NCI-H2081 treated with DMSO at 0.1 percent for 48 hours (cell line): ENCODE measurements at places on chromosomes 13 and 19.

DNA sequence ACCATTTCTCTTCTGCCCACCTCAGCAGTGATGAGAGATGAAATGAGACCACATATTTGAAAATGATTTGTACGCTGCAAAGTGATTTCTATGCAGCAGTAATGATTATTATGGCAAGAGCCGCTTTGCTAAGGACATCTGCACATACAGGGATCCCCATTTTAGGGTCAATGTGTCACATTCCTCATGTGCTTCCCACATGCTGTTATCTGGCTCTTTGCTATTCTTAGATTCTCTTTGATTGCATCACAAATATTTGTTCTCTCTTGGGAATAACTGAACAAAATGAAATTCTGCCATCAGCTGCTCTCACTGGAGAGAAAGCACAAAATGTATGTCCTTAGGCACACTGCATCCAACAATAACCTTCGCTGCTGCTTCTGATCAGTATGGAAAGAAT lies 209.5 kb upstream of the IPO5 start:
- no peak for DNase-seq

DNA sequence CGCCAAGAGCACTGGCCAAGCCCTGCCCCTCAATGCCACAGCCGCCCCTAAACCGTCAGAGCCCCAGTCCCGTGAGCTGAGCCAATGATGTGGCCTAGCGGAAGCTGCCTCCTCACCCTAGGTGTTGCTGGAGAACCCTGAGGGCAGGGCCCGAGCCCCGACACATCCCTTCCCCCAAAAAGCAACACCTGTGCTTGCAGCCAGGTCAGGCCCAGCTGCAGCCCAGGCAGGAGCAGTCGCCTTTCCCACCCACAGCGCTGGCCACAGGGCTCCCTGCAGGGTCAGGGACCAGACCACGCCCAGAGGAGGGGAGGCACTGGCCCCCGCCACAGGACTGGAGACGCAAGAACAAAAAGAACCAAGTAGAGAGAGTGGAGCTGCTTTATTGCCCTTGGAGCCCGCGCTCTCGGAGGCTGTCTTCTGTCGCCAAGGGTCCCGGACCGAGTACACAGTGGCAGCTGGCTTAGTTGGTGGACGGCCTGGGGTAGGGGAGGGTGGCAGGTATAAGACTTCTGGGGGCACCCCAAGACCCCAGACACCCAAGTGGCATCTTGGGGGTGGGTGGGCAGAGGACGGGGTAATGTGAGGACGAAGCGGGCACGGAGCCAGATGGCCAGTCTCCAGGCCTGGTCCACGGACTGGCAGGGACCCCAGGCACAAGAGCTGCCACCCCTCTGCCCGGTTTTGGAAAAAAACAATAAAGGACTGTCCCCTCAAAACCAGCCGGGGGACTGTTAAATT lies 3.3 kb downstream of the P2RY11 start:
- no peak for DNase-seq

- DNase-seq, result no peak
Measured at GRCh38 chr13:110447058-110447511, 114.4 kb downstream of the RAB20 start.

DNA sequence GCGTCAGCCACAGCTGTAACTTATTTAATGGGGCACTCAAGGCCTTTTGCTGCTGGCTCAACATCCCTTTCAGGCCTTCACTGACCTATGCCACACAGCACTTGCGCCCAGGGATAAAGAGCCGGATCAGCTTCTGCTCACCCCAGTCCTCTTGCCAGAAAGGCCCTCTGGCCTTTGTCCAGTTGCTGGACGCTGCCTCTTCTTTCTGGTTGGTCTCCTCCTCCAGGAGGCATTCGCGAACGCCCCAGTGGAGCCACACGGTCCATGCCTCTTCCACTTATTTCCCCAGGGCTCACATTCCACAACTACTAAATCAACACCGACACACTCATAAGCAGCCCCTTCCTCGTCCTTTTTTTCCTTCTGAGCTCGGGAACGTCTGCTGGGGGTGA lies 3.7 kb upstream of the ZNF329 start:
- DNase-seq, result no peak

- no peak for DNase-seq
Measured at GRCh38 chr13:53311561-53311960, 282.9 kb downstream of the OLFM4 start.

GRCh38 chr19:43290568-43291359 lies 21.4 kb upstream of the PSG9 start:
- no peak for DNase-seq

DNA sequence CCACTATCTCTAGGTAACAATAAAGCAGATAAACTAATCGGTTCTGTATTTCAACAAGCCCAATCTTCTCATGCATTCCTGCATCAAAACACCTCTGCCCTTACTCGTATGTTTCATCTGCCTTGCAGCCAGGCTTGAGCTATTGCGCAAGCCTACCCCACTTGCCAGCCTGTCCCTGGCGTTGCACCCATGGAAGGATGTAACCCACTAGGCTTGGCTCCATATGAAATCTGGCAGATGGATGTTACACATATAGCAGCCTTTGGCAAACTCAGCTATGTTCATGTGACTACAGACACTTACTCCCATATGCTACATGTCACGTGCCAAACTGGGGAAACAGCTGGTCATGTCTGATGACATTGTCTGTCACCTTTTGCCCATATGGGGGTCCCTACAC lies 11.9 kb upstream of the ZNF549 start:
- no peak for DNase-seq

GRCh38 chr19:4877753-4878490 lies 10.5 kb upstream of the PLIN3 start:
- DNase-seq, result no peak

DNA sequence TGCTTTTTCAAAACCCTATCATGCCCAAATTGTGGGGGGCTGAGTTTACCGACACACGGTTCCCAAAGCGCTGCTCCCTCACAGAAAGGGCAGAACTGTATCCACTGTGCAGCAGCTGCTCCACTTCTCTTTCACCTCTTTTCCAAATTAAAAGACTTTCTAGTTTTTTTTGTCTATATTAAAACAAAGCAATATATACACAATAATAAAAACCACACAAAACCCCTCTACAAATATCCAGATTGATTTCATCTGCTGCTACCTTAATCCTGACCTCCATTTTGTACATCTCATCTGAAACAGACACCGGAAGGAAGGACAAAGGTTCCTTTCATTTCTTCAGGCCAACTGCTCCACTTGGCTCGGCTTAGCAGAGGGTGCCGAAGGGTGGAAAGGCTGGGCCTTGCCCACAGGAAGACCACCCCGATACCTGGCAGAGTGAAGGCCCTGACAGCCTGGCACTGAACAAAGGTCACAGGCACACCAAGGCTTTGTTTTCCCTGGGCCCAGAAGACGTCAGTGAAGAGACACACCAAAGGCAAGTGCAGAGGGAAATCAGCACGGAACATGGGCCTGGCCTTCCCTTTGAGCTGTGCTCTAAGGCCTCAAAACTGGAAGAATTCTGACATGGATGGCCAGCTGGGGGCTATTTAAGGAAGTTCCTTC lies 71.6 kb downstream of the LATS2 start:
- no peak for DNase-seq

DNA sequence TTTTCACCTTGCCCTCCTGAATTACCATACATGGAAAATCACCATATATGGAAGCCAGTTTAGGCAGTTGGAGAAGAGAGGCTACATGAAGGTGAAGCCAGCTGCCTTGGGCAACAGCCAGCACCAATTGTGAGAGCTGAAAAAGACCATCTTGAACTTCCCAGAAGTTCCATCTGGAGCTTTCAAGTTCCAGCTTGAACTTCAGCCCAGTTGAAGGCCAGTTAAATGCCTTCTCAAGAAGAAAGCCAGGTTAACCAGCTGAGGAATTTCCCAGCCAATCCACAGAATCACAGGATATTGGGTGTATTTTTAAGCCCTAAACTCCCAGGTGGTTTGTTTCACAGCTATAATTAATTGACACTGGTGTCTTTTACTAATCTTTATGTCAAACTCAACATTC lies 713.6 kb upstream of the MIR17HG start:
- no peak for DNase-seq

DNA sequence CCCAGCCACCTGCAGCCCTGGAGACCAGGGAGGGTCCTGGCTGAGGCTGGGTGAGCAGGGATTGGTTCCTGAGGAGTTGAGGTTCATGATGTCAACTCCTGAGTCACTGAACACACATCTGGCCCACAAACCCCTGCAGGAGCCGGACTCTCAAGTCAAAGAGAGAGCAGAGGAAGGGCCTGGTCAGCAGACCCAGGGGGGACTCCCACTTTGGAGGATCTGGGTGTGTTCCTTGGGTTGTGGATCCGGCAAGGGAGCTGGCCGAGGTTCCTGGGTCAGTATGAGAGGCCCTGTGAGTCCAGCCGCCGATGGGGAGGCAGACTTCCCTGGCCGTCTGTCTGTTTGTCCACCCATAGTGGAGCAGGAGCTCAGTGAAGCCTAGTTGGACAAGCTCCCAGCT lies 4.0 kb downstream of the SLC7A10 start:
- DNase-seq, result no peak

- DNase-seq, result no peak
Measured at GRCh38 chr13:29435125-29435911, 160.2 kb downstream of the SLC7A1 start.

- no peak for DNase-seq
Measured at GRCh38 chr19:20247016-20247683, 80.1 kb downstream of the ZNF486 start.

- DNase-seq, result no peak
Measured at GRCh38 chr13:36531746-36532486, 99.6 kb downstream of the CCNA1 start.

- DNase-seq, result no peak
Measured at GRCh38 chr19:38145623-38146022, 78.4 kb downstream of the DPF1 start.

- DNase-seq, result no peak
Measured at GRCh38 chr13:106533101-106533942, 2.1 kb downstream of the EFNB2 start.

DNA sequence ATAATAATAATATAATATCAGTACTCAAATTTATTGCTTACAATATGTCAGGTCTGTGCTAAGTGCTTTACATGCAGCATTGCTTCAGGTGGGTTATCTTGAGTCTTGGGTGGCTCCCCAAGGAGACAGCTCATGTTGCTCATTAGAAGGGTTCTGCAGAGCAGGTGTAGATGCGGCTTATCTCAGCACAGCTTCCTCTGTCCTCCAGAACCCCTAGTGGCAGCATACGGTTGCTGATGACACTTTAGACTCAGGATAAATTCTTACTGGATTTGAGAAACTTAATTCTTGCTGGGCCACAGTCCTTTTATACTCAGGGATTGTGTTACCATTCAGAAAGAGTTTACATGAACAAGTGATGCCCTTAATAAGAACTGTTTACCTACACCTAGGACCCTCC lies 8.9 kb downstream of the COG3 start:
- no peak for DNase-seq

DNA sequence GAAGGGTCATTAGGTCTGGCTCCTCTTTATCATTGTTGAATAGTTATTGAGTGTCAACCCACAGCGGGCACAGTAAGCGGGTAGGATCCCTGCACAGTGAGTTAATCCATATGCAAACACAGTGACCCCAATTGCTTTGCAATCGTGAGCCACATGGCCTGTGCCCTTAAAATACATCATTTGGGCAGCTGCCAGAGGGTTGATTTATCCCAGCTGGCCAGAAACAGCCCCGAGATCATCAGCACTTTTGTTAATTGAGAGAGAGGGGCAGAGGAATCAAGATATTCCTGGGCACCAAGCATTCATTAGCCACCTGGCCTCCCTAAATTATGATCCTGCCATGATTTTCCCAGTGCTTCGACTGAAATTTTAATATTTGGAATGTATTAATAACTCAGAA lies 9.8 kb upstream of the CNMD start:
- DNase-seq, result no peak

GRCh38 chr13:114145256-114145655 lies 12.8 kb upstream of the RASA3 start:
- no peak for DNase-seq

DNA sequence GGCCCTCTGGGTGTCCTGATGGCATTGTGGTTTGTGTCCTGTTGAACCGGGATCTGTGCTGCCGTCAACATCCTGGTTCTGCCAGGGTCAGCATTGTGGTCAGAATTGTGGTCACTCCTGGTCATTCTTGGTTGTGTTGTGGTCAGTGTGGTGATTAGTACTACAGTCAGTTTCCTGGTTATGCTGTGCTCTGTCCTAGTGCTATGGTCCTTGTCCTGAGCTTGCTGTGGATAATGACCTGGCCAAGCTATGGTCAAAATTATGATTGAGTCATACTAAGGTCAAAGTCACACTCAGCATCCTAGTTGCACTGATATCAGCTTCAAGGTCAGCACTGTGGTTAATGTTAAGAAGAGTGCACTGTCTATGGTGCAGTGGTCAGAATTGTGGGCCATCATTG lies 4.5 kb upstream of the OLFM2 start:
- DNase-seq, result no peak

DNA sequence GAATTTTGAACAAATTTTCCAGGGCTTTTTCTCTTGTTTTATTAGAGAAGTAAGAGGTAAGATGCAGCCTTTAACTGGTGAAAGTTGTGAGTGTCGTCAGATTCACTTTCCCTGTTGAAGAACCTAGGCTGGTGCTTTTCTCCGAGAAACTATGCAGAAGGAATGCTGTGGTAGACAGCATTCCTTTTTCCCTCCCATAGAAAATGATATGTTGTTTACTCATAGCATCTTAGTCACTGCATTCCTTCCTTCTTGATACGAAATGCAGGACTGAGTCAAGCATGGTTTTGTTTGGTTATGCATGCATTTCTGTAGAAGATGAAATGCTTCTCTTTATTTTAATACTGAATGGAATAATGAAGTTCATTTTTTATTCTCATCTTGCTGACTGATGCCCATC lies 3.4 kb downstream of the ITGBL1 start:
- DNase-seq, result no peak

DNA sequence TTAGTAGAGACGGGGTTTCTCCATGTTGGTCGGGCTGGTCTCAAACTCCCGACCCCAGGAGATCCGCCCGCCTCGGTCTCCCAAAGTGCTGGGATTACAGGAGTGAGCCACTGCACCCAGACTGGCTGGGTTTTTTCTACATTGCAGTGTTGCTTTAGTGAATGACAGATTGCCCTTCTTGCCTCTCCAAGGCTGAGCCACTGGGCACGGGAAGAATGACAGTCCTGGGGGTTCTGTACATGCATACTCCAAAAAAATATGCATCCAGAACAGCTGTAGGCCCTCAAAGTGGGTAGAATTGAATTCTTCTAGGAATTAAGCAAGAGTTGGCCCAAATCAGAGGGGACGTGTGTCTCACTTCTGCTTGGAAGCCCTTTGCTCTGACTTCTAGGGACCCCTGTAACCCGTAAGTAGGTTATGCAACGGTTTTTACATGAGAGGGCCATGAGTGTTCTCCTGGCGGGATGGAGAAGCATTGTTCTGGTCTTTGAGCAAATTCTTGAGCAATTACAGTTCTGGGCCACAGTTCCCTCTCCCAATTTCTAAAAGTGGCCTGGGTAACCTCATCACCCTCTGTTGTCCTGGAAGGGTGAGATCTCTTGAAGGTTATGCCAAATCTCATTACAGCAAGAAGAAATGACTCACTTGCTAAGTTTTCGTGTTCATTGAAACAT lies 3.6 kb downstream of the ACTN4 start:
- DNase-seq, result no peak

GRCh38 chr19:48696353-48697010 lies 711 bp downstream of the FUT2 start:
- DNase-seq, result no peak
